ENCODE measurements at places on chromosomes 12 and 14. TPM values are rescaled to one million over a fixed set of nuclear protein-coding genes. Genes with fewer than 3 reads are reported as not detected.

The PLA2G1B gene
- total RNA-seq, result not detected

The CELA1 gene
- not detected for total RNA-seq

The KIF5A gene
- total RNA-seq, result 0.34 TPM

The SYNDIG1L gene
- total RNA-seq, result 0.54 TPM

The LGR5 gene
- 0.11 TPM for total RNA-seq

The MAP3K9 gene
- 19.7 TPM for total RNA-seq

The APOLD1 gene
- total RNA-seq, result 42.3 TPM

The TAS2R8 gene
- not detected for total RNA-seq

The TSHR gene
- total RNA-seq, result 623 TPM

The COCH gene
- total RNA-seq, result 0.96 TPM

The SOAT2 gene
- total RNA-seq, result not detected

The ACRBP gene
- total RNA-seq, result 11.4 TPM

The ESRRB gene
- total RNA-seq, result not detected

The CDCA3 gene
- total RNA-seq, result 1.0 TPM

The LRTM2 gene
- not detected for total RNA-seq

DNA sequence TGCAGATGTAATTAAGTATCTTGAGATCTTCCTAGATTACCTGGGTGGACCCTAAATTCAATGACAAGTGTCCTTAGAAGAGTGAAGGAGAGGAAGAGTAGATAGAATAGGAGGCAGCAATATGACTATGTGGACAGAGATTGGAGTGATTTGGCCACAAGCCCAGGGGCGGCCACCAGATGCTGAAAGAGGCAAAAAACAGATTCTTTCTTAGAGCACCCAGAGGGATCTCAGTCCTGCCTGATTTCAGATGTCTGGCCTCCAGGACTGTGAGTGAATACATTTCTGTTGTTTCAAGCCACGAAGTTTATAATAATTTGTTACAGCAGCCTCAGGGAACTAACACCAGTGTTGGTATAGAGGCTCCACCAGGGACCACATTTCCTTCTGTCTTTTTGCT is 67.3 kb downstream of the DACT1 start:
- DNase-seq, result no peak

DNA sequence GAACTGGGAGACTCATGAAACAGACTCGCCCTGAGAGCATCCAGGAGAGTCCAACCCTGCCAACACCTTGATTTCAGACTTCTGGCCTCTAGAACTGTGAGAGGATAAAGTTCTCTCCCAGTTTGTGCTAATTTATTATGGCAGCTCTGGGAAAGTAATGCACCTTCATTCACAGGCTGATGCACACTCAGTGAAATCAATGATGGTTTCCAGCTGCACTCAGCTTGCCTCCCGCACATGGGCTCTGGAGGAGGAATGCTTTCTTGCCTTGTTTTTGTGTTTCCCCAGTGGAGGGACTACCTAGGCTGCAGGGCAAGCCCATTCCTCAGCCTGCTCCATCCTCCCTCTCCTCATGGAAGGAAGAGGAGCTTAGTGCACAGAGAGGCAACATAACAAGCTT is 45.7 kb downstream of the TMEM132C start:
- no peak for DNase-seq

GRCh38 chr12:69243099-69244084 is 4.0 kb downstream of the CPSF6 start:
- DNase-seq, result no peak

DNA sequence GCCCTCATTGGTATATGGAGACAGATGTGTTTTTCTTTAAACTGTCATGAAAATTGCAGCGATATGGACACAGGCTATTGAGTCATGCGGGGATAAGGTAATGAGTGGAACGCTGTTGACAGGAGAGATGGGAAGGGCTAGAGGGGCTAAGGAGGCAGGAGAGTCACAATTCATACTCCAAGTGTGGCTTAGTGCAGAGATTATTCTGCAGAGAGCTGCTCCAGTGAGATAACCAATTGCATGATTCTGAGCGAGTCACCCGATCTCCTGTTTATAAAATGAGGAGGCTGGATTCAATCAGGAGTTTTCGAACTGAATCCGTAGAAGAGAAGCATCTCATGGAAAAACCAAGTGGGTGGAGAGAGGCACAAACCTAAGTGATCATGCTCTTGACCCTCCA is 106.4 kb upstream of the PLEKHG7 start:
- DNase-seq, result no peak

DNA sequence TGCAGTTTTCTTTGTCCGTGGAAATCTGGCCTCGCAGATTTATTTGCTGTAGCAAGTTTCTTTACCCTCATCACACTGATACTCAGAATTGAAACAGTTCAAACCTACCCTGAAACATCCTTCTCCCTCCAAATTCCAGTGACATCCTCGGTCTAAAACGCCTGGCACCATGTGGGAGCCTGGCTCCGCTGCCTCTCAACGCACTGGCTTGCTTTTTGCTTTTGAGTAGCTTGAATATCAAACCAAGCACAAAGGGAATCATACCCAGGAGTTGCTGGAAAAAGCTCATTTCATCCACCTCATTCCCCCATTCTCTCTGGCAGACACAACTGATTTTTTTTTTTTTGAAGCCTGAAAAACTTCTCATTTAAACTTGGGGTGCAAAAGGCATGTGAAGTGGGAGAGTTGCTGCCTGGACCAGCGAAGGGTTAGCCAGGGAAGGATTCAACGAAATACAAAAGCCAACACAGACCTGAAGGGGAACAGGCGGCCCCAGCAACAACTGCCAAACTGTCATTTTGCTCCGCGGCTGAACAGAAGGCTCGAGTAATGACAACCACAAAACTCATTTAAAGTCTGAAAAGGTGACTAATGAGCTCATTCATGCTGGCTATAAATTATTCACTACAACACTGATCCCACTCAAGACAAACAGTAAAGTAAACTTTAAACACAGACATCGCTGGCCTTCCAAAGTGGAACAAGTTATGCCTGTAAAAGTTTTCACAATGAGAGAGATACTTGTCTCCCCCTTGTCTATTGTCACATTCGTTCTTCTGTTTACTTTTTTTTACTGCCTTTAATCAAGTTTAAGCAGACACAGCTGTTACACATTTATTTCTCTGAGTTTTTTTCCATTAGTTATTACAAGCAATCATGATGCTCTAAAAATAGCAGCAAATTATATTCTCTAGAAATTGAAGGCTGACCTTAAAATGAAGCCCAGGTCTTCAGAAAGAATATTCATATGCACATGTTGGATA is 12.5 kb upstream of the FOXN3 start:
- DNase-seq, result peak; percentile 23

GRCh38 chr12:66573605-66574004 is 105.3 kb downstream of the GRIP1 start:
- no peak for DNase-seq

- no peak for DNase-seq
Observed at GRCh38 chr14:100540926-100541620, 46.1 kb downstream of the BEGAIN start.

DNA sequence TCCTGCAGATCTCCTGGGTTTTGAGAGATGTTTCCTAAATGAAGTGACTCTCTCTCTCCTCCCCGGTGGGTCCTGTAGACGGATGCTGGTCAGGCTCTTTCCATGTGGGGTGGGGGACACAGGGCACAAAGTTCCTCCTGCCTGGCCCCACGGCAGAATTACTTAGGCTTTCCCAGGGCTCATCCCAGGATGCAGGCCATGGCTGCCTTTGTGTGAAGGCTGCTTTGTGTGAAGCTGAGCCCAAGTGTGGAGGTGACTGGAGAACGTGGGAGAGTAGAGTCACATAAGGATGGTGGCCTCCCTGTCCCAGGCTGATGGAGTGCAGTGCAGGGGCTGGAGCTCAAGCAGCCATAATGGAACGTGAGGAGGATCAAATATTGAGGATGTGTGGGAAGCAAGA is 200.2 kb downstream of the ADGRD1 start:
- no peak for DNase-seq

DNA sequence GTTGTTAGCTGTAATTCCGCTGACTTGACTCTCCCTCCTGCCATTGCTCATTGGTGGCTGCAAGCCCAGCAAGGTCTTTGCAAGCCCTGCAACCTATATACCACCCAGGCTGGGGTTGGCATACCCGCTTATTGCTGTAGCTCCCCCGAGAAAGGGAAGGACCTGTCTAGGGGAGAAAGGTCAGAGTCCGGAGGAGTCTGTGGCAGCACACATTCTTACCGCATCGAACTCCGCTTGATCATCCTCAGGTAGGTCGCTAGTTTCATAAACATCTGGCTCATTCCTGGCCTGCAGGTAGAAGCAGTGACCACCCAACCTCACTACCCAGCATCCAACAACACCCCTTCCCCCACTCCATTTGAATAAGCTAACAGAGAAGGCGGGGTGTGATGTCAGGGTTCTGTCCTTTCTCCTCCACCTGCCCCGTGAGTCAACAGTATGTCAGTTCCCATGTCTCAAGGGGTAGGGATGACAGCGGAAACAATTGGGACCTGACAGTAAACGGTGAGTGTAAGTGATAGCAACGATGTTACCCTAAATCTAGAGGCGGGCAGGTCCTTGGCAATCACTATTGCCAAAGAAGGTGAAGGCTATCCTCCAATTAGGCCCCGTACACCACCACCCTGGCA is 1.1 kb downstream of the DCTN2 start:
- DNase-seq, result no peak

- DNase-seq, result no peak
Observed at GRCh38 chr14:61965030-61965745, 203.0 kb downstream of the SNAPC1 start.

GRCh38 chr12:117038919-117039318 is 60.3 kb downstream of the TESC start:
- no peak for DNase-seq

DNA sequence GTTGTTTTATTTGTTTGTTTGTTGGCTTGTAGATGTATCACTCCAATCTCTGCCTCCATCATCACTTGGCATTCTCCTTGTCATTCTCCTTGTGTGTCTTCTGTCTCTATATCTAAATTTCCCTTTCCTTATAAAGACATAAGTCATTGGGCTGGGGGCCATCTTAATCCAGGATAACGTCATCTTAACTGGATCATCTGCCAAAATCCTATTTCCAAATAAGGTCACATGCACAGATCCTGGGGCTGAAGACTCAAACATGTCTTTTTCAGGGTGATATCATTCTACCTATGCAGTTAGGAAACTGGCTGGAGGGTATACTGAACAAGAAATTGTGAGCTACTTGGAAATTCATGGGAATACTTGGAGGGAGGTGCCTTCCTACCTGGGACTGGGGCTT is 8.7 kb upstream of the CCDC60 start:
- no peak for DNase-seq

- DNase-seq, result peak; percentile 75
Observed at GRCh38 chr12:122836027-122836921, 1.0 kb downstream of the HIP1R start.

- no peak for DNase-seq
Observed at GRCh38 chr14:34359420-34360117, 102.5 kb downstream of the SPTSSA start.

GRCh38 chr12:124359671-124360581 is 65.0 kb downstream of the RFLNA start:
- DNase-seq, result peak; percentile 97

- no peak for DNase-seq
Observed at GRCh38 chr12:50482571-50482970, 22.2 kb upstream of the DIP2B start.

- DNase-seq, result peak; percentile 61
Observed at GRCh38 chr14:69242311-69243224, 17.4 kb upstream of the GALNT16 start.

DNA sequence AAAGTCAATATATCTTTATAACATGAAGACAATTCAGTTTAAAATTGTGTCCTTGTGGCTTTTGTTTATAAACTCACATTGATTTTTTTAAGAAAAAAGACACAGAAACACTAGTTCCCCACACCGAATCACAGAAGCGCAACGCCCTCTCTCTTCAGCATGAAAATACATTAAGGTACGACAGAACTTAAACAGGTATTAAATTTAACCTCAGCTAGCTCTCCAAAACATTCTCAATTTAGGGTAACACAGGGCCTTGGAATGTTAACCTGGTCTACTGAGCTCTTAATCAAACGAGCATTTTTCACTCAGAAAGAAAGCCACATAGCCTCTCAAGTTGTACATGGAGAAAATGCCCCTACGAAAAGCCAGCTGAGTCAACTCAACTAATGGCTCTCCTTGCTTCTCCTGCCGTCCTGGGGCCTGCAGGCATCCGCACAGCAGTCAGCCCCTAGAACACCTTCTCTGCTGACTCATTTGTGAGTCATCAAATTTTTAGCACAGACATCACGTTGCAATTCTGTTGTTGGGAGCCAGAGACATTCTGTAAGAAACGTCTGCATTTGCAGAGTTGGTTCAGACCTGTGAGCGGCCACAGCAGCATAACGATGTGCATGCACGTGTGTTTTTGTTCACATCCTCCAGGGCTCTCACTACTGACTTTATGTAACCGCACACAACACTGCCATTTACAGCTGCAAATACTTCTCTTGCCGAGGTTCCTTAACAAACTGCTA is 141.6 kb downstream of the ITPR2 start:
- DNase-seq, result peak; percentile 4

- no peak for DNase-seq
Observed at GRCh38 chr12:75884465-75884985, 147.1 kb downstream of the PHLDA1 start.

DNA sequence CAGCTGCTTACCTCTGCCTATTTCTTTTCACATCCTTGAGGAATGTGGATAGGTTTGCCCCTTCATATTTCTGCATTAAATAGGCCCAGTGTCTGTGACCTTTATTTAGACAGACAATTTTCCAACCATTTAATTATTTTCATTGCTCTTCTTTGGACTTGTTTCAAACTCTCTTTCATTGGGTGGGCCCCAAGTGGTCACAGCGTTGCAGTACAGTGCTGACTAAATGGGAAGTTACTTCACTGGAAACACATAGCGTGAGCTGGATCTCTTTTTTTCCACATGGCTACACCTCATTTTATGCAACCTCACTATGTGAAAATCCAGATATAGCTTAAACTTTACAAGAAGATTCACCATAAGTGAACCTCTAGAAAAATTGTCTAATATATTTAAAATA is 438.9 kb downstream of the ADAMTS20 start:
- no peak for DNase-seq

- DNase-seq, result no peak
Observed at GRCh38 chr14:101963052-101963451, 1.3 kb upstream of the DYNC1H1 start.

DNA sequence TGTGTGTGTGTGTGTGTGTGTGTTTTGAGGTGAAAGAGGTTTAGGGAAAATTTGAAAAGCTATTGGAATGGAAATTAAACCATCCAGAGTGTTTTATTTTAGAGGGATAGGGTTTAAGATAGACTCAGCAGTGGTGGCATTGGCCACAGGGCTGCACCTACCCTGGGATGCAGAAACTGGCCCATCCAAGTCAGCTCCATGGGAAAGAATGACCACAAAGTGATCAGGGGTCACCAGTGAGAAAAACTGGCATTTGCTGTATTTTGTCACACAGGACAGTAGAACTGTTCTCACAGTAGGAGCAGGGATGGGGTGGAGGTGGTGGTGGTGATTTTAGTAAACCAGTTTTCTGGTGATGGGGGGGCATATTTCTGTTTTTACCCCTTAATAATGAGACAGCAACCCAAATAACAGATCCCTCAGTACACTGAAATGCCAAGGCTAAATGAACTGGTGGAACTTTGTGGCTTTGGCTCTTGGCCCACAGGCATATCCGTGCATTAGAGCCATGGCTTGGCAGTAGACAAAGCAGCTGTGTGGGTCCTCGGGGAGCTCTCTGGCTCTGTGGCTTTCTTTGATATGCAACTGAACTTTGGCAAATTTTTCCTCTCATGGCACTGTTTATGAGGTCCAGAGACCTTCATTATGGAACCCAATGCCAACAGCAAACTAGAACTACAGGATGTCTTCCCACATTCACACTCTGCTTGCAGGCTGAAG is 348.3 kb downstream of the ZFP36L1 start:
- peak; percentile 40 for DNase-seq

Measured in thyroid gland (tissue), 4 donors.